GM19239 (cell line): ENCODE measurements at places on chromosomes 12 and 14.

- DNase-seq, result no peak
Measured at GRCh38 chr14:65177551-65177950, 75.2 kb upstream of the MAX start.

- no peak for DNase-seq
Measured at GRCh38 chr12:100741084-100741711, 53.4 kb upstream of the ANO4 start.

- DNase-seq, result no peak
Measured at GRCh38 chr12:88417531-88417930, 162.7 kb downstream of the KITLG start.

- no peak for DNase-seq
Measured at GRCh38 chr14:22313172-22313801, 275.7 kb downstream of the DAD1 start.

DNA sequence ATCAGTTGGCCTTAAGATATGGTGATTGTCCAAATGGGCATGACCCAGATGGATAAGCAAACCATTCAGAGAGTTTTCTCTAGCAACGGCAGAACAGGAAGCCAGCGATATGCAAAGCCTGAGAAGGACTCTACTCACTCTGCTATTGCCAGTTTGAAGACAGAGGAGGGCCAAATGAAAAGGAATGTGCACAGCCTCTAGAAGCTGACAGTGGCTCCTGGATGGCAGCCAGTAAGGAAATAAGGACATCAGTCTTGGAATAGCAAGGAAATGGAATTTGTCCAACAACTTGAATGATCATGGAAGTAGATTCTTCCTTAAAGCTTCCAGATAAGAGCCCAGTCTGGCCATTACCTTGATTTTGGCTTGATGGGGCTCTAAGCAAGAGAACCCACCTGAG, 60.0 kb downstream of the TMTC2 start:
- no peak for DNase-seq

DNA sequence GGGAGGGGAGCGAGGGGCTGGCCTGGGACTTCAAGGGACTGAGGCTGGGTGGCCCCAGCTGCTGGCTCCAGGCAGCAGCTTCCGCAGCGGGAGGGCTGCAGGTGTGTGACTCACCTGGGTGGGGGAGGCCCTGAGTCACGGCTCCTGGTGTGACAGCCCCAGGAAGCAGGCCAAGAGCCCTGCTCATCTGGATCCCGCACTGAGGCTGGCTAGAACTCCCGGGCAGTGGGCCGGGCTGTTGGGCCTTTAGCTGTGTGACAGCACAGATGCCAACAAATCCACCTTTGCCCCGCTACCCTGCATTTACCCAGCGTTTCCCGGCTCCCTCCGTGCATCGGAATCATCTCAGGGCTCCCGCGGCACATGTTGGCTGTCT, 180.0 kb upstream of the PRMT8 start:
- DNase-seq, result no peak

DNA sequence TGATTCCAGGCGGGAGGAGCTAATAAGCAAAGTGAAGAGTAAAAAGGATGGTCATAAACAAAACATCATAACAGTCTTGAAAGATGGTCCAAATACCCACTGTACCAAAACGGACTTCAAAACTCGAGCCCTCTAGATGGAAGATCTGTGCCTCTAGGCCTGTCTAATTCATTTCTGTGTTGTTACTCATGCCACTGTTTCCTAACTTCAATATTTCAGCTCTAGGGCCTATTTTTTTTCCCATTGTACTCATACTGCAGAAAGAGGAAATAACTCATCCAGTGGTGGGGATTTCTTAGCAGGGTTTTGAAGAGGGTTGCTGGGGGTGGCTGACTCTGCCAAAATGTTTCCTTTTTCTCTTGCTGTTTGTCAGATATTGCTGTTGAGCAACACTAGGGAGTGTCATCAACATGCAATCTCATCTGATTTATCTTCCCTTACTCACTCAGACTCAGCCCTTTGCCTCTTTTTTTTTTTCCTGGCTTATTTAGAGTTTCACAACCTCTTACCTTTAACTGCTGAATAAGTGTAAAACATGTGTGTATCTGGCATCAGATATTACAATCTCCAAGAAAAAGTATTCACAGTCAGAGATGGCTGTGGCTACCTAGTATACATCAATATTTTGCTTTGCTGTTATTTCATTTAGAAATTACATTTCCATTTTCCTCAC, 189.6 kb downstream of the DUSP6 start:
- no peak for DNase-seq

DNA sequence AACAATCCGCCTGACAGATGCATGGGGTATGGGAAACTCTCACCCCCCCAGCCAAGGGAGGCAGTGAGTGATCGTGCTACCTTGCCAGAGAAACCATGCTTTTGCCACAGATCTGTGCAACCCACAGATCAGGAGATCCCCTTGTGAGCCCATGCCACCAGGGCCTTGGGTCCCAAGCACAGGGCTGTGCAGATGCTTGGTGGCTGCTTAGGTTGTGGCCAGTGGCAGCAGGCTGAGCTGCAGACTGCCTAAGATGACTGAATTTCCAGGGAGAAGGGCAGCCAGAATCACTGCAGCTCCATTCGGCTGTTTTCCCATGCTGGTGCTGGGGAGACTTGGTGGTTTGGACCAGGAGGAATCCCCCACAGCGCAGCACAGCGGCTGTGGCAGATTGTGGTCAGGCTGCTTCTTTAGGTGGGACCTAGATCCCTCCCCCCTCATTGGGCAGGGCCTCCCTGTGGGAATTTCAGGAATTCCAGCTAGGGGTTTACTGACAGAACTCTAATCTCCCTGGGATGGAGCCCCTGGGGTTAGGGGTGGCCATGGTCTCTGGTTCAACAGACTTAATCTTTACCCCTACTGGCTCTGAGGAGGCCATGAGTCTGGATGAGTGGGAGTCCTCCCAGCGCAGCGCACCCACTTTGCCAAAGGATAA, 264.6 kb upstream of the DAAM1 start:
- DNase-seq, result no peak

- DNase-seq, result no peak
Measured at GRCh38 chr14:23639891-23640523, 3.8 kb downstream of the DHRS2 start.

- no peak for DNase-seq
Measured at GRCh38 chr12:51055060-51055459, 6.9 kb downstream of the LETMD1 start.

DNA sequence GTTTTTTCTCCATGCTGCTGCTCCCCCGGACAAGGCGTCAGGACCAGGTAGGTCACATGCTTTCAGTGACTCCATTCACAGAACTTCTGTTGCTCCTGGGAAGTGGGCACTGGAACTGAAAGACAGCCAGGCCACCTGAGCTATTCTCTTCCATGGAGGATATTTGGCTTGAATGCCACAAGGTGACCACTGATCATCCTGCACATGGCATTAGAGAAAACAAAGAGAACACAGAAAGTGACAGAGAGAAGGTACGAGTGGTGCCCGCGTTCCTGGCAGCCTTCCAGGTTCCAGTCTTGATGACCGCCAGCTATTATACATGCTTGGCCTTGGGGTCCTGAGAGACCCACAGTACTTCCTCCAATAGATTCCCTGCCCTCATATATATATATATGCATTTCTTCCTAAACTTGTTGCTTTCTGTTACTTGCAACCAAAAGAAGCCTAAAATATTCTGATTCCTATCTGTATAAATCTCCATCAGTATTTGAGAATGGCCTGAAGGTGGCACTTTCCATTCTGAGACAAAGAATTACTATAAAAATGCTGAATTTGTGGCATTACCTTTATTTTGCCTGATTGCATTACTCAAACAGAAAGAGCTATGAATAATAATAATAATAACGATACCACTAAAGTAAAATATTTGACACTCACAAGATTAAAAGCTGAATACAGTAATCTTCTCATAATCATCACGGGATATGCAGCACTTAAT, 174.9 kb downstream of the FOXN3 start:
- DNase-seq, result no peak
